ENCODE measurements at places on chromosomes 11 and 22.

- DNase-seq, result no peak
These were observed 122.6 kb upstream of the LMO1 start for GRCh38 chr11:8386134-8386864.

- DNase-seq, result no peak
These were observed 762 bp upstream of the CCDC134 start for GRCh38 chr22:41799486-41800347.

DNA sequence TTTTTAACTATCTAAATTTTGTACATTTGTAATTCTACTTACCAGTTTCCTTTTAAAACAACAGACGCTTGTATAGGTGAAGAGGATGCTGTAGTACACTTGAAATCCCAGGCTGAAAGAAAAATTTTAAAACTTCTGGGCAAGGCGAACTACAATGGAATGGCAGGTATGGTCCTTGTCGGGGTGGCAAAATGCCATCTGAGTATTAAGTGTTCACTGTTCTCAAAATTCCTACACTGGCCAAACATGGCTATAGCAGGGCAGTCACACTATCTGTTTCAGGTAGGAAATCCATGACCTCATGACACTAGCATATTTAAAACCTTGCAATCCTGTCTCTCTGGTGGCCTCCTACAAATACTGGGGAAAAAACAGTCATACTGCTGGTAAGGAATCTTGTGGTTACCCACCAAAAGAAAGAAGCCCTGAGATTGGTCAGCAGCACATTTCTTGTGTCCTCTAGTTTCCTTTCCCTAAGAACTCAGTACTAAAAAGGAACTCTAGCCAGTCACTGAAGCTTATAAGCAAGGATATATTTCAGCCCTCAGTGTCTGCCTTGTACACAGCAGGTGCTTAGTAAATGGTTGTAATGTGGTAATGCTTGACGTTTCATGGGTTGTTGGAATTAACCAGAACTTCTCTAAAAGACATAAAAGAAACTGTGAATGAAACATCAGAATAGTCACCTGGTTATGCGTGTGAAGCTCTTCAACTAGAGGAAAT lies 5.2 kb upstream of the ZC3H12C start:
- no peak for DNase-seq

GRCh38 chr11:10476342-10476741 lies 21.3 kb downstream of the AMPD3 start:
- DNase-seq, result no peak

- DNase-seq, result no peak
These were observed 14.4 kb downstream of the DNAJB13 start for GRCh38 chr11:73965076-73965763.

DNA sequence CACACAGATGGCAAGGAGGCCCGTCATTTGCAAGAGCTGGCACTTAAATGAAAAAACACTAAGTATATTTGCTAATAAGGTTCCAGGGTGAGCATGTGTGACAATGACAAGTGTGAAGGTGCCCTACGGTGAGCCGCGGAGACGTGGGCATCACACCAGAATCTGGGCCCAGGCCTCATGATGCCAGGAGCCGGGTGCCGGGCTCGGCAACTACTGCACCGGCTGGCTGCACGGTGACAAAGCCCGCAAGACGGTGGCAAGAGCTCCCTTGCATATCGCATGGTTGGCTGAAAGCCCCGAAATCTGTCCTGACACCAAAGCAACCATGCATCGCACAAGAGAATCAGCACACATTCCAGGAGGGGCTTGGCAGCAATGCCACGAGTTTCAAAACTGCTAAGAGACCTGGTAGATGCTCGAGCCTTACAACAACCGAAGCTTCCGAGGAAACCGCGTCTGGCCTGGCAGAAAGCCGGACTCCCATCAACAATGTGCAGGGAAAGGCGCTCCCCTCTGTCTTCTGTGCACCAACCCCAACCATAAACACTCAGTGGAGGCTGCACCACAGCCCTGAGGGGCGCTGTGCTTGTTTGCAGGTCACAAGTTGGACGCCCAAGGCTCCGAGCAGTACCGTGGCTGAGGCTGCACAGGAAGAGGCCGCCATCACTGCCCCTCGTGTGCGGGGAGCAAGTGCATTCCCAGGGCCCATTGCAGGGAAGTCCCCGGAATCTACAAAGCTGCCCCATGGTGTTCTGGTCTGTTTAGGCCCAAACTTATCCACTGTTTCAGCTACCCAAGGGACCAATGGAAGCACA lies 339.7 kb downstream of the CTTN start:
- no peak for DNase-seq

GRCh38 chr22:47063071-47063509 lies 300.6 kb downstream of the TBC1D22A start:
- no peak for DNase-seq

DNA sequence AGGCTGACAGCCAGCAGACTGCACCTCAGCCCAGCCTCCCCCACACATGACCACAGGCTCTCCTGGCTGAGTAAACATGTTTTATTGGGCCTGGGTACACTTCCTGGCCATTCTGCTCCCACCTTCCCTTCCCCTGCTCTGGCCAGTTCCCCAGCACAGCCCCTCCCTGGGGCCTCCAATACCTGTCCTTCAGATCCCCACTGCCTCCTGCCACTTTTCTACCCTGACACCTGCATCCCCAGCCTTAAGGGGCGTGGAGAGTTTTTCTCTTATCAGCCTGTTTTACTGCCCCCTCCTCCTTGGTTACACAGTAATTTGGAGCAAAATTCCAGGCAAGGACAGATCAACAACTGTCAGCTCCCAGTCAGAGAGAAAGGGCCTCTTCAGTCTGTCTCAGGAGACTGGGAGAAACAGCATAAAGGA lies at the start of gene ISX:
Gene ISX, plus strand, starts transcription at position 363 of the 423 bp plus-strand sequence. CDS start 930 bp downstream, outside the sequence.
- DNase-seq, result no peak

GRCh38 chr22:33793475-33793874 lies 126.8 kb downstream of the LARGE1 start:
- peak; percentile 15 for DNase-seq

GRCh38 chr11:109619498-109619897 lies 197.5 kb downstream of the C11orf87 start:
- no peak for DNase-seq

Data from NCI-H526 (cell line).